ENCODE measurements at places on chromosomes 1 and 21.

DNA sequence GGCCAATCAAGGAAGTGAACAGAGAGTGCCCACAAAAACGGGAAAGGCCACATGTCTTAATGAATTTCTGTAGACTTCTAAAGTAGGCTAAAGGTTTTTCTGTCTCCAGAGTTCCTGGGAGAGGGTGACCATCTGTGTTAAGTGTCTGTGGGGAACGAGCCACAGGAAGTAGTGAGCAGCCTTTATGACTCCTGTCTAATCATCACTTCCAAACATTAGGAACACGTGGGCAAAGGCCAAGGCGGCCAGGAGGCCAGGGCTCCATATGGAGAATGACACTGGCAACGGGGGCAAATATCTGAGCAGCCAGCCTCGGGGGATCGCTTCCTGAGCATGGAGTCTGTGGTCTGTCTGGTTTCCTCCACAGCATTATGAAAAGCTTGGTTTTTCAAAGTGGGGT lies 7.1 kb downstream of the FAM89A start:
- DNase-seq: no peak

DNA sequence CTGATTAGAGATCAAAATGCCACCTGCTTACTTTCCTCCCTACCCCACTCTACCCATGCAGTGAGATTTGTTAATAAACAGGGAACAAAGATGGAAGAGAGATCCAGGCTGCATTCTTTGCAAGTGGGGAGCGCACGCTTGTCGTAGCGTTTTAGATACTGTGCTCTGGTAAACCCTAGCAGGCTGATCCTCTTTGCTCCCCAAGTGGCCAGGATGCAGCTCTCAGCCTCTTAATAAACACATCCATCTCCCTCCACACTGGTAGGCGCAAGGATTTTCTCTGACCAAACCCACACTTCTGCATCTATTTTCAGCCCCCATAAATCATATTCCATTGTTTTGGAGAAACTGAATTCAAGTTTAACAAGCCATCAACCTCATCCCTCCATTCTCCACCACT lies 2.9 kb downstream of the PGBD5 start:
- no peak for DNase-seq

GRCh38 chr1:220604926-220605325 lies 77.0 kb downstream of the MARK1 start:
- no peak for DNase-seq

- DNase-seq: no peak
Measured at GRCh38 chr1:233707880-233708815, 94.2 kb downstream of the KCNK1 start.

DNA sequence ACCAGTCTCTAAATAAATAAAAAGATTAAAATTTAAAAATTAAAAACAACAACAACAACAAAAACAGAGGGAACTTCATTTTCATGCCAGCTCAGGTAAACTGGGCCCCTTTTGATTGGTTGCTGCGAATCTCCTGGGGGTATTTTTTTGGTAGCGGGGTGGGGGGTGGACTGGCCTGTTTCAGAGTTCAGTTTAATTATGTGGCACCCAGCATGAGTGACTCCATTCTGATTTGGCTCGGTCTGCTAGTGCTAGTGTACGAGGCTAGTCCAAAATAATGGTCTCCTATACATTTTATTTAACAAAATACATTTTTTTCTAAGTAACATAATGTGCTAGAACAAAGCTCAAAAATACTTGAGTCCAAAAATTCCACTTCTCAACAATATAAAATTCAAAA lies 18.2 kb downstream of the PDIK1L start:
- no peak for DNase-seq

DNA sequence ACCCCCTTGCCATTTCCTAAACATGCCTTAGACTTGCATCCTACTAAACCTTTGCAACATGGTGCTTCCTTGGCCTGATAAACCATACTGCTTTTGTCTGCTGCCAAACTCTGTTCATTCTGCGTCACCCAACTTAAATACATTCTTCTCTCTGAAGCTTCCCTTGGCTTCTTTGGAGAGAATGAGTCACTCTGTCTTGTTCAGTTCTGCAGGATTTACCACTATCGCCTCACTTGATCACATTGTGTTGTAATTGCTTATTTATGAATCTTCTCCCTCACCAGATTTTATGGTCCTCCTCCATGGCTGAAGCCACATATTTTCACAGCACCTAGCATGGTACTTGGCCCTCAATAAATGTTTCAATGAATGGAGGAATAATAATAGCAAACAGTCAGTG lies 21.7 kb upstream of the TUT4 start:
- no peak for DNase-seq

- no peak for DNase-seq
Measured at GRCh38 chr21:43193651-43194302, 25.0 kb downstream of the CRYAA start.

- DNase-seq: no peak
Measured at GRCh38 chr1:168466092-168466713, 77.6 kb downstream of the XCL2 start.

GRCh38 chr21:34220556-34221195 lies 143.1 kb upstream of the KCNE2 start:
- DNase-seq: no peak

- DNase-seq: no peak
Measured at GRCh38 chr21:36729310-36729970, 30.5 kb downstream of the SIM2 start.

- no peak for DNase-seq
Measured at GRCh38 chr1:225446595-225446960, 18.7 kb upstream of the LBR start.

- no peak for DNase-seq
Measured at GRCh38 chr1:177001556-177001955, 163.0 kb downstream of the ASTN1 start.

DNA sequence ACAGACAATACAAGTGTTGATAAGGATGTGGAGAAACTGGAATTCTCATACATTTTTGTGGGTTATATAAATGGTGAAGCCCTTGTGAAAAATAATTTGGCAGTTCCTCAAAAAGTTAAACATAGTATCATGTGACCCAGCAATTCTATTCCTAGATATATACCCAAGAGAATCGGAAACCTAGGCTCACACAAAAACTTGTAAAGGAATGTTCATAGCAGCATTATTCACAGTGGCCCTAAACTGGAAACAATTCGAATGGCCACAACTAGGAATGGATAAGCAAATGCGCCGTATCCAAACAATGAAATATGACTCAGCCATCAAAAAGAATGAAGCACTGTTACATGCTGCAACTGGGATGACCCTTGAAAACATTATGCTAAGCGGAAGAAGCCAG lies 3.9 kb upstream of the CD247 start:
- no peak for DNase-seq

GRCh38 chr1:192809307-192810252 lies 741 bp downstream of the RGS2 start:
- DNase-seq: peak; percentile 42

- no peak for DNase-seq
Measured at GRCh38 chr1:204143276-204144041, 8.4 kb downstream of the ETNK2 start.

DNA sequence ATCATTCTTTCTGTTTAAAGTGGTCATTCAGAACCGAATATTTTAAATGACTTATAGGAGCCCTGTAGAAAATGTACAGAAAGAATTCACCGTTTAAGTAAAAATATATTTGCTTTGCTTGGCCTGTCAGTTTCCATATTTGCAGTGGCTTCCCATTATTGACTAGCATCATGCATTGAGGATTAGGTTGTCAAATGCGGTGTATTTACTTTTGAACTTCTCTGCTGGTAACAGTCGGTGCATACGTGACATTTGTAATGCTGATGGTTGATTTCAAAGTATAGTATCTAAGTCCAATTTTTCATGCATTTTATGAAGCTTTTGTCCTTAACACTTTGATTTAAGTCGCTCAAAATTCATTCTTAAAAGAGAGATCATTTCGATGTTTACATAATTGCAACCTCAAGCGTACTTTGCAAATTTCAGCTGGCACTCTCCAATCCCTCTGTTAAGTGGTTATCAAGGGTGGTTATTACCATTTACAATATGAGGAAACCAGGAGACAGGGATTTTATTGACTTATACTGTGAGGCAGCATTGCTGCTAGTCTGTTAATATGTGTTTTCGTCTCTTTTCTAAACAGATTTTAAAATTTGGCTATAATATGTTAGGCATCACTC lies 201.6 kb downstream of the SDCCAG8 start:
- no peak for DNase-seq

- DNase-seq: no peak
Measured at GRCh38 chr1:206892351-206892984, 4.8 kb upstream of the IL24 start.

GRCh38 chr1:93178418-93178817 lies 1.8 kb downstream of the TMED5 start:
- DNase-seq: no peak

DNA sequence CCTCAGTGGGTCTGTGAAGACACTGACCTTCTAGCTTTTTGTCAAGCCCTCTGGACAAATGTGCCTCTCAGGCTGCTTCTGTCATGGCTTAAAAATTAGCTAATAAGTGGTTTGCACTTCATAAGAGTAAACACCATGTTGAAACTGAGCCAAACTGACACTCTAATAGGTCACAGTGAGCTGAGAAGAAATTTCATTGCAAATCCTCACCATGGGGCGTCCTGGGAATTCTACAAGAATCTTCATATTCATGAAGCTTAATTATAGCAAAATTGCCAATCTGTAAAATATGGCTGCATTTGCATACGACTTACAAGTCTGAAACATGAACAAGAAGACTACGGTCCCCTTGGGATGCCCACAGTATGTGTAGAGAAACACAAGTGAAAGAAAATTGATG lies 188.6 kb downstream of the DSCAM start:
- no peak for DNase-seq

DNA sequence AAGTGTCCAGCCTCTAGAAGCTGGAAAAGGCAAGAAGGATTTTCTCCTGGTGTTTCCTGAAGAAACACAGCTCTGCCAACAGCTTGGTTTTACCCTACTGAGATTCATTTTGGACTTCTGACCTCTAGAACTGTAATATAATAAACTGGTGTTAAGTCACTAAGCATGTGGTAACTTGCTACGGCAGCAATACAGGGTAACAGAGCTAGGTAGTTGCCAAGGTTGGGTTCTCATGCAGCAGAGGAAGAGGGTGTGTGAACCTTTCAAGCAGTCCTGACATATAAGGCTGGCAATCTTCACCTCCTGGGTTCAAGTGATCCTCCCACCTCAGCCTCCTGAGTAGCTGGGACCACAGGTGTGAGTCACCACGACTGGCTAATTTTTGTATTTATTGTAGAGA lies 36.0 kb downstream of the GNG4 start:
- DNase-seq: no peak

DNA sequence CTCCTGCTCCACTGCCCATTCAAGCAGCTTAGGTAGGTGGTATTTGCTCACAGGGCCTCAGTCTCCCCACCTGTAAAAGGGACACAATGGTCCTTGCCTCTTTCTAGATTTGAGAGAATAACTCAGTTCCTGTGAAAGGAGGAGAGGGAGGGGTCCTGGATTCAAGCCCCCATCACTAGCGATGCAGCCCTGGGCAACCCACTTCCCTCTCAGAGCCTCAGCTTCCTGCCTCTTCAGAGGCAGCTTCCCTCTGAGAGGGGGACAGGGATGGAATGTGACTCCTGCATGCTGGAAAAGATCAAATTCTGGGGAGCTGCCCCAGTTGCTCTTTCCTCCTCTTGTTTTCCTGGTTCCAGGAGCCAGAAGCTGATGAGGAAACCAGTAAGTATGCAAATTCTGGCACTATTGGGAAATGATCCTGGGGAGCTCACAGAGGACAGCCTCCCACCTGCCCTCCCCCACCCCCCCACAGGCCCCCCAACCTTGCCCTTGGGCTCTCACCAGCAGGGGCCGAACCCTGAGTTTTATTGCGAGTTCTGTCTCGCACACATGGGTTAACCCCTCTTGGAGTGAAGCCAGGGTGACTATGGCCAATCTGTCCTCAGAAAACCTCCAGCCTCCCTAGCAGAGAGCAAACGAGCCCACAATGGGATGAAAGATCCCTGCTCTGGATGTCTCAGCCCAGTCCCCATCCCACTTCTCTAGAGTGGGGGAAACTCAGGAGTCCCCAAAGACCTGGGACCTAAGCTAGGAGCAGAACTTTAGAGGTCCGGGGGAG lies 11.7 kb downstream of the ZC3H12A start:
- DNase-seq: no peak

DNA sequence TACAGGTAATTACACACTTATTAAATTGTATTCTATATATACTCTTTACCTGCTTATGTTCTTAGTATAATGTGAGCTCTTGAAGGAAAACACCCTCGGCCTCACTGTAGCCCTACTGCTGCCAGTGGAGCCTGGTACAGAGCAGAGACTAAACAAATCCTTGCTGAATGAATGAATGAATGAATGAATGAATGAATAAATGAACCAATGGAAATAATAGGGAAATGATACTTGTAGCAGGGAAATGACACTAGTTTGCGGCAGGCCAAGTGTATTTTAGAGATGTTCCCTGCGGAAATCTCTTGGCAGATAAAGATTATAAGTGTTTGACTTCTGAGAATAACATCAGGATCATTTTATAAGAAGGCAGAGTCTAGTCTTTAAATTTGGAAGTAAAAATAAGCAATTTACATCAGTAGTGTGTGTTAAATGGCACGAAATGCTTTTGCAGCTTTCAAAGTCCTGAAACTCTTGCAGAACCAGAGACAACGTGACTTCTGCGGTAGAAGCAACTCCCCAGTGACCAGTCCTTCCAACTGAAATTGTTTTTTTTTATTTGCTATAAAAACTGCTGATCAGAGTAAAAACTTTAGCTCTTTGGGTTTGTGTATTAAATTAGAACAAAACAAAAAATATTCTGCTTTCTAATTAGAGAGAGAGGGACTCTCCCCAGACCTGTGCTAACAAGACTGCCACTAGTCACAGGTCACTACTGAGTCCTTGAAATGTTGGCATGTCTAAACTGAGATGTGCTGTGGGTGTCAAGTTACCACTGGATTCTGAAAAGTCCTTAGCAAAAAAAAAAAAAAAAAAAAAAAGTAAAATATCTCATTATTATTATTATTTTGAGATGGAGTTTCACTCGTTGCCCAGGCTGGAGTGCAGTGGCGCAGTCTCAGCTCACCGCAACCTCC lies 199.3 kb upstream of the MAP1LC3C start:
- no peak for DNase-seq

DNA sequence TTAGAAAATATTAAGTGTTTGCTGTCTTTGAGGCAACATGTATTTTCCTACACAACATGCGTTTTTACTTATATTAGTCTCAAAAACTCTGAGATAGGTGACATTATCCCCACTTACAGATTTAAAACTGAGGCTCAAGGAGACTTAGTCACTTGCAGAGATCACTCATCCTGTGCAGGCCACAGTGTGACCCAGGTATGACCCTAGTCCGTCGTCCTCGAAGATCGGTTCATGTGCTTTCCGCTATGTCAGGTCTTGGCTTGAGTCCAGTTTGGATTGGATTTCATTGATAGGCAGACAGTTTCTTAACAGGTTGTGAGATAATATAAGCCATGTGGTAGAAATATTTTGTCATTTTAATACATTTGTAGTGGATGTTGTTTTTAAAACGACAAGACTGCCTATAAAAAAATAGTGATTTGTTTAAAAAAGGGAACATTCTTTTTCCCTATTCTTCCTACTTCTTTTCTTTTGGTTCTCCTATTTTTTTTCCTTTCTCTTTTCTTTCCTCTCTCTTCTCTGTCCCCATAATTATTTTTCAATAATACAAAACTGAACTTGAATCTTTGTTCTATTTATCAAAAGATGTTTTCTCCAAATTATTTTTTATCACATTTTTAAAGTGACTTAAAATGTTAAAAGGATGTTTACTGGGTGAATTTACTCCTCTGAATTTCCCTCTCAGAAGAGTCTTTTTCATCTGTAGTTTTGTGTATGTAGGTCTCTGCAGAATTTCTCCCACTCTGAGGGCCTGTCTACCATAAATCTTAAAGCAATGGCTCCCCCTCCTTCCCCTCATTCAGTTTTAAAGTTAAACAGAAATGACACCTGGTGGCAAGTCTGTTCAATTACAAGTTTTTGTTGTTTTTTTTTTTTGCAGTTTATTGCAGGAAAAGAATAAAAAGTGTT lies 81.8 kb downstream of the PHTF1 start:
- no peak for DNase-seq

Measured in activated naive CD4-positive, alpha-beta T cell (primary cell).